ENCODE measurements at places on chromosomes 16 and 17.

- DNase-seq = no peak
These were observed 140.7 kb downstream of the C16orf78 start for GRCh38 chr16:49514073-49514980.

DNA sequence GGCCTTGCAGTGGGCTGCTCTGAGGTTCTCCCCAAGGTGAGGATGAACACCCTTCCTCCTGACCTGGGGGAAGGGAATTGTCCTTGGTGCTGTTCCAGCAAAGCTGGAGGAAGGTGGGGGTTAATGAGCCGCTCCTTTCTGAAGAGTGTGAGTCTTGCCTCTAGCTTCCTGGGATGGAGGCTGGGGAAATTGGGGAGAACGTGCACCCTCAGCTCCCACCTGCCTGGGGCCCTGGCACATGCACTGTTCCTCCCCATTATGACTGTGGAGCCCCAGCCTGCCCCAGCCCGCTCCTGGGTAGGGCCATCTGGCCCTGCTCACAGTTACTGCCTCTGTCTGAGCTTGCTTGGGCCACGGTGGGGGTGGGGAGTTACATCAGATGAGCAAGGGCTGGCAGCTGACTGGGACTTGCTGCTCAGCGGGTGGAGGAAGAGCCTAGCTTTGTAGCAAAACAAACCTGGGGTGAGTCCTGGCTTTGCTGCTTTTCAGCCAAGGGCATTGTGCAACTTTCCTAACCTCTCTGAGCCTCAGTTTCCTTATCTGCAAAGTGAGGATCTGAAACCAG, 11.1 kb downstream of the TNS4 start:
- no peak for DNase-seq

GRCh38 chr17:71334048-71334751, 786.6 kb upstream of the SOX9 start:
- DNase-seq = no peak

DNA sequence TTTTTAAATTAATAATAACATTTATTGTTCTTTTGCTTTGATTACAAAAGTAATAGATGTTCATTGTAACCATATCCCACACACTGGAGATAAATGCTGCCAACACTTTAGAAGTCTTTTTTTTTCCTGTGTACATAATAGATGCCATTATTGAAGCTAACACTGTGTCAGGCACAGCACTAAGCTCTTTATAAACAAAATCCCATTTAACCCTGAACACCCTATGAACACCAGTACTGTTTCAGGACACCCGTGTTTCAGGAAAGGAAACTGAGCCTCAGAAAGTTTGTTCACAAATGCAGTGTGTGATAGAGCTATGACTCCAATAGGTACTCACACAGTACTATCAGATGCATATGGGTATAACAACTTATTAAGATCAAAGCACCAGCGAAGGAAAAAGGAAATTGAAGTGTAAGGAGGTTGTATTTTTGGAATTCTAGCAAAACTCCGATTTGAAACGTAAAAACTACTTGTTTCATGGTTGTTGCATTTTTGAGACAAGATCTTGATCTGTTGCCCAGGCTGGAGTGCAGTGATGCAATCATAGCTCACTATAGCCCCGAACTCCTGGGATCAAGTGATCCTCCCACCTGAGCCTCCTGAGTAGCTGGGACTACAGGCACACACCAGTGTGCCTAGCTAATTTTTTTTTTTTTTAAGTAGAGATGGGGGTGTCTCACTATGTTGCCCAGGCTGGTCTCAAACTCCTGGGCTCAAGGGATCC, 2.0 kb upstream of the KIFC3 start:
- no peak for DNase-seq

DNA sequence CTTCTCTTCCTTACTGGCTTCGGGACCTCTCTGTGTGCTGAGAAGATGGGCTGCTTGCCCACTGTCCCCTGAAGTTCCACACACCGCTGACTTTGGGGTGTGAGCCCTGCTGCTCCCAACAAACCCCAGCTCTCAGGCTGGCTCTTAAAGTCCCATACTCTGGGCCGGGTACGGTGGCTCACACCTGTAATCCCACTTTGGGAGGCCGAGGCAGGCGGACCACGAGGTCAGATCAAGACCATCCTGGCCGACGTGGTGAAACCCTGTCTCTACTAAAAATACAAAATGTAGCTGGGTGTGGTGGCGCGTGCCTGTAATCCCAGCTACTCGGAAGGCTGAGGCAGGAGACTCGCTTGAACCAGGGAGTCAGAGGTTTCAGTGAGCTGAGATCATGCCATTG, 17.2 kb downstream of the CD7 start:
- DNase-seq = no peak
